ENCODE measurements at places on chromosomes 5 and 9.

DNA sequence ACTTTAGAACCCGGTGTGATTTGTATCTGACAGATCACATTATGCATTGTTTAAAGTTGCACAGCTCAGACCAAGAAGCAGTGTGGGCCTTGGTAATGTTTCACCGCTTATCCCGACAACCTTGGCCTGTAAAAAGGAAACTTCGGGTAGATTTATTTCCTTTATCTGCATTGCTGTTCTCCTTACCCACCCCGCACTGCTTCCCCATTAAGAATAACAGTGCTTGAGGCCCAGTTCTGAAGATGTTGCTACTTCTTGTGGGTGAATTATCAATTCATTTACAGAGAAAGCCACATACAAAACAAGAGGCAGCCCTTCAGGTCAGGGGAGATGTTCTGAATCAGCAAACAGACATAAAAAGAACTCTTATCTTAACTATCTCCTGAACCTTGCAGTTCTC, 8.4 kb downstream of the SMARCA2 start:
- no peak for DNase-seq

GRCh38 chr5:133825631-133826289, 142.7 kb downstream of the C5orf15 start:
- DNase-seq: no peak

GRCh38 chr5:42982107-42982622, 58.0 kb downstream of the ANXA2R start:
- DNase-seq: no peak

DNA sequence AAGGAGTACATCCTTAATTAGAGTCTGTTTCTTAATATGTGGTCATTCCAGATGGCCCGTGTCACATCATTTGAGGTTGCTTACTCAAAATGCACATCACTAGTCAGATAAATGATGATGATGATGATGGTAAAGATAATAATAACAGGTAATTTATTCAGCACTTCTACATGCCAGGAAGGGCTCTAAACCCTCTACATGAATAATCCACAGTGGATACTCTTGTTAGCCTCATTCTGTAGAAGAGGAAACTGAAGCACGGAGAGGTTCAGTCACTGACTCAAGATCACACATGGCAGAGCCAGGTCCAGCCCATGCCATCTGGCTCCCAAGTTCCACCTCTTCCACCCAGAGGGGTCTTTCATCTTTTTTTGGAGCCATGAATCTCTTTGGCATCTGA, 11.7 kb downstream of the SH3PXD2B start:
- DNase-seq: no peak

DNA sequence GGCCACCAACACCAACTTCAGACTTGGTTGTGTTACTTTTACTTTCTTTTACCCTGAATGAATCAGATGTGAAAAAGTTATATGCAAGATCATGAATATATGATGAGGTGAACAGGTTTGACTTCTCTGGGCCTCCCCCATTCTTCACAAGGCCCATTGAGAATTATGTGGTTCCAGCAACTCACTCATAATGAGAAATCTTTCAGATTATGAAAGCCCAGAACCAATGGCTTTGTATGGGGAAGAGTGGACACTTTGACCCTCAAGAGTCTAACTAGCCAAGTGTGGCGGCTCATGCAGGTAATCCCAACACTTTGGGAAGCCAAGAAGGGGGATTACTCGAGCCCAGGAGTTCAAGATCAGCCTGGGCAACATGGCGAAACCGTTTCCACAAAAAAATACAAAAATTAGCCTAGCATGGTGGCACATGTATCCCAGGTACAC, 16.1 kb upstream of the LNPEP start:
- DNase-seq: no peak

GRCh38 chr5:85868070-85868469, 749.7 kb upstream of the COX7C start:
- DNase-seq: no peak

- no peak for DNase-seq
These were observed 87.6 kb downstream of the ADRB2 start for GRCh38 chr5:148913985-148914431.

DNA sequence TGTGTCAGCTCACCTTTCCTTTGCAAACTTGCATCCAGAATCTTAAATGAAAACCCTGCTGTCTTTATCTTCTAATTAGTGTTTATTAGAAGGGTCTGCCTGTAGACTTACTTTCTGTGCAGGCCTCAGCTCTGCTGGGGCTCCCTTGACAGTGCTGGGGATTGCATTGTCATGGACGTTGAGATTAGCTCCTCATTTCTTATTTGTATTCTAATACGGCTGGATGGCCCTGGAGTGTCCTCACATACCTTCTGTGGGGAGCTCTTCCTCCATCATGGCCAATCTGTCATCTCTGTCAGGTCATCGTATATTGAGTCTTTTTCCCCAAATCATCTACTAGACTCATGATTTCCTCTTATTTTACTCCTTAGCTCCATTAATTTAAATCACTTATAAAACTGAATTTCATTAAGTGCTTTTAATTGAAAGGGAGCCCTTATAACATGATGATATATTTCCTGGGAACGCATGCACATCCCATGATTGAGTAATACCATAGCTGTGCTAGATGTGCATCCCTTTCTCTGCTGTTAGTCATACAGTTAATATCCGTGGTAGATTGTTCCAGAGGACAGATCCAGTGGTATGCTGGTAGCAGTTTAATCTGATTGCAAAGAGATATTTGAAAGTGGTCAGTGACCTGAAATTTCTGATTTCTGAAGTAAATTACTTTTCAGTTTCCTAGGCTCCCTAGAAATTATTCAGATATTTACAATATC, 61.6 kb downstream of the ICE1 start:
- no peak for DNase-seq

GRCh38 chr9:133754187-133754586, 16.0 kb upstream of the SARDH start:
- no peak for DNase-seq

- no peak for DNase-seq
These were observed 65.9 kb downstream of the DAP start for GRCh38 chr5:10695055-10695649.

- no peak for DNase-seq
These were observed 34.8 kb upstream of the IFNK start for GRCh38 chr9:27489087-27489876.

- DNase-seq: no peak
These were observed 66.4 kb upstream of the PLPP1 start for GRCh38 chr5:55601204-55601618.
